ENCODE measurements at places on chromosomes 4 and X. TPM values are rescaled to one million over a fixed set of nuclear protein-coding genes. Genes with fewer than 3 reads are reported as not detected.

- no peak for ATAC-seq
Observed at GRCh38 chr4:183200453-183200852, 101.4 kb downstream of the WWC2 start.

GRCh38 chrX:154090731-154091130 is 6.8 kb downstream of the MECP2 start:
- no peak for ATAC-seq

DNA sequence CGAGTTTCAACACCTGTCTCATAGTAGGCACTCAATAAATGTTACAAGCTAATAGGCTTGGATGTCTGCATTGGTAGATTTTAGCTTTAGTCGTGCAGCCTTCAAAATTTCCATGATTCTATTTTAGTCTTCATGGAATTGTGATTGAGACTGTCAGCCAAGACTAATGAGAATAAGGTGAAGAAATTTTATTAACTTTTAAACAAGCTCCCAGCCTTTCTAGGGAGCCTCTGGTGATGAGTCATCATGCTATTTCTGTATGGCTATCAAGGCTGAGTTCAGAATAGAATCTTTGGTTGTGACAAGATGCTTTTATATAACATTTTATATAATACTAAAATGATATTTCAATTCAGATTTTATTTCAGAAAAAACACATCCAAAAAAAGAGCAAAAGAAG is 685.8 kb downstream of the GABRG1 start:
- ATAC-seq, result no peak

SYTL5 gene
- 0.26 TPM for total RNA-seq

- ATAC-seq, result no peak
Observed at GRCh38 chrX:103688946-103689345, 2.4 kb upstream of the MORF4L2 start.

TRPC5OS gene
- not detected for total RNA-seq

DNA sequence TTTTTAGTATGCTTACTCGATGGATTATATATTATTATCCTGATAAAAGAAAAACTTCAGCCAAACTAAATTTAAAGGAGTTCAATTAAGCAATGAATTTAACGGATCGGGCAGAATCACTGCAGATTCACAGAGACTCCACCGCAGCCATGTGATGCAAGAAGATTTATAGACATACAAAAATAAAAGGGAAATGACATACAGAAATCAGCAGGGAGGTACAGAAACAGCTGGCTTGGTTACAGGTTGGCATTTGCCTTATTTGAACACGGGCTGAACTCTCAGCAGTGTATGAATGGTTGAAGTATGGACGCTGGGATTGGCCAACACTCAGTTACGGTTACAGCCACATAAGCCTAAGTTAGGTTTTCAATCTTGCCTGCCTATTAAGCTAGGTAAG is 35.4 kb upstream of the DHRSX start:
- no peak for ATAC-seq

GRCh38 chr4:134666640-134667039 is 465.1 kb upstream of the PABPC4L start:
- ATAC-seq, result no peak

GPC4 gene
- not detected for total RNA-seq

Measured in activated T-helper 17 cell treated with anti-CD3 and anti-CD28 coated beads, Interleukin-2, amount 50 U/mL, for 72 hours (primary cell).